ENCODE measurements at places on chromosomes 5 and 9.

DNA sequence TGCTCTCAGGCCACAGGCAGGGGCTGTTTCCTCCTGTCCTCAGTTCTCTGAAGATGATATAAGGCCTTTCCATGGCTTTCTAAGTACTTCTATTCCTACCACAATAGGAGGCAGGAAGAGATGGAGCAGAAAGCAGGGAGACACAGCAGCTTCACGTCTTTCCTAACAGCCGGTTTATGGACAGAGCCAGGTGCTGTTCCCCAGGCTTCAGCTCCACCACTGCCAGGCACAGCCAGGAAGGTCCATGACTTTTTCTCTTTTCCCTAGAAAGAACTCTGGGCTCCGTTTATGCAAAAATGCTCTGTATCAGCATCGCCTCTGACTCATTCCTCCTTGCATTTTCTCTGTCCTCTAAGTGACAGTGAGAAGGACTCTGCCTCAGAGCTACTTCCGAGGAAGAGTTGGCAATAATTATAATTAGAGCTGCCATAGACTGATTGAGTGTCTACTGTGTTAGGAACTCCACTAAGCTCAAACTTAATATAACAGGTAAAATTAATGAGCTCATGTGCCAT, 478.5 kb downstream of the RASEF start:
- no peak for DNase-seq

DNA sequence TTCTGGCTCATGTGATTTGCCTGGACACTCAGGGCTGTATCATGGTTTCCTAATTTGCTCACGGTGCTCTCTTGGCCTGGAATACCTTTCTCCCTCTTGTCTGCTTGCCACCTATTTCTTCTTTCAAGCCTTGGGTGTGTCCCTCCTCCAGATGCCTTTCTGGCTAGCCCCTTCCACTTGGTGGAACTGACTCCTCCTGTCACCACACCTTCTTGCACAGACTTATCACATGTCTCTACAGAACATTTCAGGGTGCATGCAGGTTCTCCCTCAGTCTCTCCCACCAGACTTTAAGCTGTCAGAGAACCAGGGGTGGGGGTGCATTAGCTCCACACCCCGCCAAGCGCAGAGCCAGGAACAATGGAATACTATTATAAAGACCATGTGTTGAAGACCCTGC, 1.9 kb downstream of the TBC1D2 start:
- DNase-seq: no peak

GRCh38 chr9:83956436-83957247, 23.4 kb downstream of the HNRNPK start:
- DNase-seq: peak; percentile 27

- no peak for DNase-seq
Measured at GRCh38 chr9:135372501-135373008, 107.0 kb upstream of the PPP1R26 start.

DNA sequence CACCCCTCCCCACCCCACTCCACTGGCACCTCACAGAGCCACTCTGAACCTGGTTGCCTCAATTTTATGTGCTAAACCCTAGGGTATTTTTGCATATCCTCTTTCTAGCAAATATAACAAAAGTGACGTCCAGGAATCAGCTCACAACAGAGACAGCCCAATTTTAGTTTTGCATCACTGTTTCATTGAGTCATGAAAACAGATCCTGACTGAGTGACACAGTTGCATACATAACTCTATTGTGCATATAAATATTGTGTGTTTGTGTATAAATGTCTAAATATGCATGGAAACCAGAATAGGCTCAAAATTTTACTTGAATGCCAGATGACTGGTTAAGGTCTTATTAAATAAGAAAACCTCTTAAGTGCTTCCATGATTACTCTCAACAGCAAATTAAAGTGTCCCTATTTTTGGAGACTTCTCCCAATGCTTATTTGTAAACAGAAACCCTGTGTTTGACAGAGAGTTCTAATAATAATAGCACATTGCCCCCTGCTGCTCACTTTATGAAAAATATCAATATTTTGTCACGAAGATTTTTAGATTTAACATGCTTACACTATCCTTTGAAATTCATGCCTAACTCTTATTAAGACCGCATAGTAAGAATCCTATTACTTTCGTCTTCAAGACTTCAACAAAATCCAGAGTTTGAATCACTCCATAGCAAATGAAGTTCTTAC, 75.5 kb upstream of the PRRC1 start:
- DNase-seq: no peak

- DNase-seq: no peak
Measured at GRCh38 chr5:140398379-140398811, 3.2 kb upstream of the ANKHD1 start.

DNA sequence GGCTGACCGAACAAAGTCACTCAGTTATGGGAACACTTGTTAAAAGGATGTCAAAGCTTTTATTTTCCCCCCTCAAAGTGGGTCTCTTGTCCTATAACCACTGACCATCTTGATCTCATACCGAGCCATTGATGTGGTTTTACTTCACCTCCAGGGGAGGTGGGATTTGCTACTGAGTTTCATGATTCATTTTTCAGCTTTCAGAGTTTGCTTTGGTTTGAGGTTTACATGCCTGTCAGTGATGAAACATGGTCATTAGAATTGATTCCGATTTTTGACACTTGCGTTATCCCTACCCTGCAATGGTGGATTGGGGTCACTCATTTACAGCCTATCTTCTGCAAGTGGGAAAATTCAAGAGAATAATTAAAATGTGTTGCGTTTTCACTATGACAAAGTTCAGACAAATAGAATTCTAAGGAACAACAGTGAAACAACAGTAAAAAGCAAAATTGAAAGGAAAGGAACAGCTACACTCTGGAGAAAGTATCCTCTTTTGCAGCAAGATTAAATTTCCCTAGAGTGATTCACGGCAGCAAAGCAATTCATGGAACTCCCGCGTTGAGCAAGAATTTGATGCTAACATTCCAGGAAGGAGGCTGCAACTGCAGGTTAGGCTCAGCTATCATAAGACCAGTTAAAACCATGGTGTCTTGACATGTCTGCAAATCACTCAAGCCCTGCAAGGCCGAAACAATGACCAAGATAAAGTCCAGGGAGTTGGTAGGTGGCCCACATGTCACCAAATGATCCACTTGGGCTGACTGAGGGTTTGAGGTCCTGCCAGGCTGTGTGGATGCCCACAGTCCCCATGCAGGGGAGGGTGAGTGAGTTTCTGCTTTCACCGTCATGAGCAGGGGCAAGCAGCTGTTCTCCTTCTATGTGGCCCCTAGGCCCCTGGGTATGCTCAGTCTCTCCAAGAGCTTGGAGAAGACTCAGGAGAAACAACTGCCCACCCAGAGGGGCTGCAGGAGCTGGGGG, 9.4 kb downstream of the GADD45G start:
- DNase-seq: no peak

Data from activated CD4-positive, alpha-beta T cell treated with anti-CD3 and anti-CD28 coated beads, Interleukin-2, amount 50 U/mL, for 24 hours (primary cell).